Bronchus fibroblast of lung (primary cell): ENCODE measurements at places on chromosomes 16 and 17. TPM values are rescaled to one million over a fixed set of nuclear protein-coding genes. Genes with fewer than 3 reads are reported as not detected.

The TBC1D3C gene
- total RNA-seq, result not detected in 2 replicates

The WFIKKN1 gene
- total RNA-seq, result 0.30 and 0.50 TPM in 2 replicates

The TEX19 gene
- not detected in 2 replicates for total RNA-seq

The FADS6 gene
- not detected in 2 replicates for total RNA-seq

The SULT1A2 gene
- not detected in 2 replicates for total RNA-seq
